Astrocyte (in vitro differentiated cells and primary cell): ENCODE measurements at places on chromosomes 13 and 19. TPM values are rescaled to one million over a fixed set of nuclear protein-coding genes. Genes with fewer than 3 reads are reported as not detected.

GRCh38 chr13:48154671-48155070 lies 59.8 kb upstream of the MED4 start:
- no peak for DNase-seq

- no peak for DNase-seq
These were observed 10.4 kb upstream of the ITM2B start for GRCh38 chr13:48222358-48223301.

DNA sequence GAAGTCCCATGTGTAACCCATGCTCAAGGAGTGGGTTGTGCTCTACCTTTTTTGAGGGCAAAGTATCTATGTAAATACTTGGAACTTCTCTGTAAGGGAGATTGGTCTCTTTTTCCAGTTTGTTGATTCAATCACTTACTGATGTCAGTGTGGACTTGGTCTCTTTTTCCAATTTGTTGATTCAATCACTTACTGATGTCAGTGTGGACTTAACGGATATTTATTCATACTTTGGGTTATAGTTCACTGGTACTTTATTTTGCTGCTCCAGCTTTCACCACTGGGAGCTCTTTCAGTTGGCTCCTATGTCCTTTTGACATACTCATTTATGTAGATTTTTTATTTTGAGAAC lies 36.4 kb downstream of the COG3 start:
- DNase-seq: no peak

DNA sequence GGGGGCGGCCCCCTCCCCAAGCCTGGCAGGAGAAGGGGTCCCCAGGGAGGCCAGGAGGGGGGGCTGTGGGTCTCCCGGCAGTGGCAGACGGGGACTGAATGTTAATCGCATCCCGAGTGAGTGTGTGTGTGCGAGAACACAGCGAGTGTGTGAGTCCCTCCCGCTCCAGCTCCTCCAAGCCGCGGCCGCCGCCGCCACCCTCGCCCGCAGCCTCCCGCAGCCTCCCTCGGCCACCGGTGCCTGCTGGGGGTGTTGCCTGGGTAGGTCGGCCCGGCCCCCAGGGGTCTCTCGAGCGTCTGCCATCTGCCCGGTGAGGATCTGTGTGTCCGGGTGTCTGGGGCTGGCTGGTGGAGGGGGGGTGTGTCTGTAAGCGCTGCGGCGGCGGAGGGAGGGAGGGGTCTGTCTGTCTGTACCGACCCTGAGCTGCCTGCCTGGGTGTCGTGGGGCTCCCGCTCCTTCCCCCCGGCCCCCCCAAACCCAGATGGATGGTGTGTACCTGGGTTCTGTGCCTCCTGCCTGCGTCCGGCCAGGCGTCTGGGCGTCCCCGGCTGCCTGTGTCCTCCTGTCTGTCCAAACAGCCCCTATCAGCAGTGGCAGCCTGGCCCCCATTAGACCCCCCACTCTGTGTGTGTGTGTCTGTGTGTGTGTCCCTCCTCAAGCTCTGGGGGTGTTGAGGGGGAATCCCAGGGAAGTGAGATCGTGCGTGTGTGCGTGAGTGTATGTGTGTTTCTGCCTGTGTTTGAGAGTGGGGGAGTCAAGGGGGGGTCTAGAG lies at the start of gene GRIN2D:
TSS of gene GRIN2D (plus strand) at position 110 of the 772 bp plus-strand sequence. CDS start 4,725 bp downstream, outside the sequence.
- DNase-seq: peak; percentile 31

DNA sequence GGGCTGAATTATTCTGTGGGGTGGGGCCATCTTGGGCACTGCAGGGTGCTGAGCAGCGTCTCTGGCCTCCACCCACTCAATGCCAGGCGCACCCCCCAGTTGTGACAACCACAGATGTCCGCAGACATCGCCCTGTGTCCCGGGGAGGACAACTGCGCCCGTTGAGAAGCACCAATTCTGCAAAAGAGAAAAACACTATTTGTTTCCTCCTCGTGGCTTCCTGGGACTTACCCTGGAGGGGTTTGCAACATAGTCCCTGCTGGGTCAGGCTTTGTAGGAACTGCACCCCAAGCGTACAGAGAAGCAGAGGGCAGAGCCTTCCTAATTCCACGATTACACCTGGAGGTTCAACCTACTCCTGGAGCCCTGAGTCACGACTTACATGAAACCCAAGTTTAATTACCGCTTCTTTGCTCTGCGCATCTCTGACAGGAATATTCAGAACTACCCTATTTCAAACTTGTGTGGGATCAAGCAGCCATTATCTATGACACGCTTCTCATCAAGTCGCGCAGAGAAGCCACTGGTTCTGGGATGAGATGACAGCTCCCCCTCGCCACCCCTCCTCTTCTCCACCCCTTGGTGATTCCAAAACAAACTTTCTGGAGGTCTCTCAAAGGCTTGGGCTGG lies 11.1 kb upstream of the SLC39A3 start:
- no peak for DNase-seq

The TRPC4 gene
- total RNA-seq: 11.1 and 14.4 TPM in 2 replicates

DNA sequence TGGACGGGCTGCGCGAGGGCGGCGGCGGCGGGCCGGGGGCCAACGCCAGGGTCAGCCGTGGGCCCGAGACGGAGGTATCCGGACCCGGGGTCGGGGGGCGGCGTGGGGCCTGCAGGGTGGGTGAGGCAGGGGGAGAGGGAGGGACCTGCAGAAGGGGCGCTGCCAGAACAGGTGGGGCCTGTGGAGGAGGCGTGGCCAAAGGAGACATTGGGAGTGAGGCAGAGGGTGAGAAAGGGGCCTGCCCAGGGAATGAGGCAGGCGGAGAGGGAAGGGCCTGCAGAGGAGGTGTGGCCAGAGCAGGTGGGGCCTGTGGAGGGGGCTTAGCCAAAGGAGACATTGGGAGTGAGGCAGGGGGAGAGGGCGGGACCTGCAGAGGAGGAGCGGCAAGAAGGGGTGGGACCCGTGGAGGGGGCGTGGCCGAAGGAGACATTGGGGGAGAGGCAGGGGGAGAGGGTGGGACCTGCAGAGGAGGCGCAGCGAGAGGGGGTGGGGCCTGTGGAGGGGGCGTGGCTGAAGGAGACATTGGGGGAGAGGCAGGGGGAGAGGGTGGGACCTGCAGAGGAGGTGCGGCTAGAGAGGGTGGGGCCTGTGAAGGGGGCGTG lies 4.2 kb downstream of the PRR36 start:
- no peak for DNase-seq

DNA sequence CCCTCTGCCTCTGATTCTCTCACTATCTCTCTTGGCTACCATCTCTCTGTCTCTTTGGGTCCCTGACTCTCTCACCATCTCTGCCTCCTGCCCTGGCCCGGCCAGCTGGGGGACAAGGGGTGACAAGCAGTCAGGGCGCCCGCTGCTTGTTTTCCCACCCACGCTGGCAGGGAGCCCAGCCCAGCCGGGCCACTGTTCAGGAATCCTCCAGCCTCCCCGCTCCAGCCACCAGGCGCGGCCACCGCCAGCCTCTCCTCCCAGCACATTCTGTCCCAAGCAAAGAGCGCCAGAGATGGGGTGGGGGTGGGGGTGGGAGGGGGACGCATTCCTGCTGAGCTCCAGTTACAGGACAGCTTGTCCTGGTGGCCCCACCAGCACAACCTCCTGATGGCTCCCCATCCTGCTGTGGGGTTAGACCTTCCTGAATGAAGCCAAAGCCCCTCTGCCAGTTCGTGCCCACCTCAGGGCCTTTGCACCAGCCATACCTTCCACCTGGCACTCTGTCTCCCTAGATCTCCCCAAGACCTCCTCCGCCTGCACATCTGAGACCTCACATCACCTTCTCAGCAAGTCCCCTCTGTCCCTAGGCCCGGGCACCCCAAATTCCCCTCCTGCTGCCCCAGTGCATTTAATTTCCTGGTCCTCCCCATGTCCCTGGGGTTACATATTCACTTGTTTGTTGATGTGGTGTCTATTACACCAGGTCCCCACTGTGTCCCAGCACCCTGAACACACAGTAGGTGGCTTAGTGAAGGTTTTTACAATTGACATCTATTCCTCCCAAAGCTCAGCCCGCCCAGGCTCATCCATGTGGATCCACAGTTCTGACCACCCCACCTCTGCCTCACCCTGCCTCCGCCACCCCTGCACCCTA lies 12.5 kb downstream of the ARRDC2 start:
- peak; percentile 18 for DNase-seq

DNA sequence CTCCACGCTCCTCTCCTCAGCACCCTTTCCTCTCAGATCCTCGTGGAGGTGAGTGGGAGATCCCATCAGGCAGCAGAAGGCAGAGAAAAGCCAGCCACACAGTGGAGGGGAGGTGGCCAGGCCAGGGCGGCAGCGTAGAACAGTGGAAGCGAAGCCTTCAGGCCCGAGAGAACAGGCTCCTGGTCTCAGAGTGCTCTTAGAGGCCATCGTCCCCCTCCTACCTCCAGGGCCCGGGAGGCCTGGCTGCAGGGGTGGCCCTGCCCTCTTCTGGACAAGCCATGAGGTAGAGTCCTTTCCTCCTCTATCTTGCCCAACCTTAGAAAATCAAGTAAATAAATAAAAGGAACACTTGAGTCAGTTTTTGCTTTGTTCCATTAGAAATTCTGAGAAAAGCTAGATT lies 202.0 kb downstream of the KATNAL1 start:
- DNase-seq: no peak

DNA sequence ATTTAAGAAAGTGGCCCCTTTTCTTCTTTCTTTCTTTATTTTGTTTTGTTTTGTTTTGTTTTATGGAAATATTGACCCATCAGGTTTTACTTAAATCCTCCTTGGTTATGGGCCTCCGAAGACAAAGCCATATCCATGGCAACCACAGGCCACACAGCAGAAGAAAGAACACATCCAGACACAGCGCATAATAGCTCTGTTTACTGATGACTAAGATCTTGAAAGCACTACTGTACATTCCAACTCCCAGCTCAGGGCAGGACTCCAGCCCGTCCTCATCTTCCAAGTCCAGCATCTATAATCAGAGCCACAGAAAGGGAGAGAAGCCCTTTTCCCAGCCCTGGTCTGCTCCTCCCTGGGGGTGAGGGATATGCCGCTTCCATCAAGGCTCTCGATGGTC lies 84.3 kb downstream of the NUFIP1 start:
- DNase-seq: peak; percentile 97

- DNase-seq: no peak
These were observed 210.3 kb upstream of the PCDH9 start for GRCh38 chr13:67440236-67440975.

The TPTE2 gene
- not detected in 2 replicates for total RNA-seq

GRCh38 chr13:73040484-73040883 lies 18.3 kb upstream of the KLF5 start:
- DNase-seq: no peak

GRCh38 chr13:27919934-27920676 lies at the start of gene PDX1:
Gene PDX1 (plus strand): TSS chr13:27920000. CDS start chr13:27920139, 139 bp downstream.
- no peak for DNase-seq

The GRK1 gene
- not detected in 2 replicates for total RNA-seq

DNA sequence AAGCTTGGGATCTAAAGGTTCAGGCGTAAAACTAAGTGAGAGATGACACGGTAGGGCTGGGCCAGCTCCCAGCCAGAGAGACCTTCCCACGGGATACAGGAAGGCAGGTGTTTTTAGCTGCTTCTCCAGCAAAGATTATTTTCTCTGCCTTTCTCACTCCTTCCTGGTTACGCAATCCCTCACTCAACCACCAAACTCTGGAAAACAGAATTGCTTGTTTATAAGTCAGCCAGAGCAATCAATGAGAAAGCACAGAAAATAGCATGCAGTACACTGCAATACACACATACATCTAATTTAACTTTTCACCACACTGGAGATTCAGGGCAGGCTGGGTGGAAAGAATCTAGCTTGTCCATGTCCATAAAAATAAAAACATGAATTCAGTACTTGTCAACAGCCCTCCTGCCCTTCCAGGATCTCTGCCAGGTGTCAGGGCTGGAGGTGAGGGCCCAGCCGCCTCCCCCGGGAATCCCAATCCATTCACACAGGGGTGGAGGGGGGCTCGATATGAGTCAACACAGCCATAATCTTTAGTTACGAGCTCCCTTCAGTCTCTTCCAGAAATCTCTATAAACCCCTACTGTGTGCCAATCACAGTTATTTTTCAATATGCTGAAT lies 12.2 kb downstream of the RHPN2 start:
- peak; percentile 14 for DNase-seq

- DNase-seq: no peak
These were observed 11.5 kb downstream of the POLRMT start for GRCh38 chr19:621819-622218.

The SULT2A1 gene
- total RNA-seq: not detected in 2 replicates

The TRAPPC5 gene
- 110 and 121 TPM in 2 replicates for total RNA-seq

The PLVAP gene
- 0.77 and 0.95 TPM in 2 replicates for total RNA-seq

DNA sequence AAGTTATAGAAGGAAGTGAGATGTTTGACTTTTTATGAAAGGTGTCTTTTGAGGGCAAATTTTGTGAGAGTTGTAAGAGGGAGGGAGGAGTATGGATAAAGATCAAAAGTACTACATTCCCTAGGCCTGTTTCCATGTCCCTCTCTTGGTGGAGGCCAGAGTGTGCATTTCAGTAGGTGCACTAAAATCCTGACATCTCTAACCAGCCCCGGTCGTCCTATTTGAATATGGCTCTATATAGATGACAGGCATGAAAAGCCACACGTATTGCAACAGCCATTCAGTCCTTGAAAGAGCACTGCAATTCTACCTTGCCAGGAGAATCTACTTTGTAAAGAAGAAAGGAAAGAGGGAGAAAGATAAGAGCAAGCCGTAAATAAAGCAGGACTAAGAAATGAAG lies 510.1 kb downstream of the IRS2 start:
- no peak for DNase-seq

The SERTM1 gene
- total RNA-seq: 0.34 and 0.41 TPM in 2 replicates
